ENCODE measurements at places on chromosomes 6 and 20. TPM values are rescaled to one million over a fixed set of nuclear protein-coding genes. Genes with fewer than 3 reads are reported as not detected.

- DNase-seq, result no peak
These were observed 108.4 kb downstream of the HUS1B start for GRCh38 chr6:548517-548916.

GRCh38 chr6:76262240-76262639 lies 189.8 kb upstream of the IMPG1 start:
- no peak for DNase-seq

Gene ZBTB12
- 2.8 TPM for total RNA-seq

DNA sequence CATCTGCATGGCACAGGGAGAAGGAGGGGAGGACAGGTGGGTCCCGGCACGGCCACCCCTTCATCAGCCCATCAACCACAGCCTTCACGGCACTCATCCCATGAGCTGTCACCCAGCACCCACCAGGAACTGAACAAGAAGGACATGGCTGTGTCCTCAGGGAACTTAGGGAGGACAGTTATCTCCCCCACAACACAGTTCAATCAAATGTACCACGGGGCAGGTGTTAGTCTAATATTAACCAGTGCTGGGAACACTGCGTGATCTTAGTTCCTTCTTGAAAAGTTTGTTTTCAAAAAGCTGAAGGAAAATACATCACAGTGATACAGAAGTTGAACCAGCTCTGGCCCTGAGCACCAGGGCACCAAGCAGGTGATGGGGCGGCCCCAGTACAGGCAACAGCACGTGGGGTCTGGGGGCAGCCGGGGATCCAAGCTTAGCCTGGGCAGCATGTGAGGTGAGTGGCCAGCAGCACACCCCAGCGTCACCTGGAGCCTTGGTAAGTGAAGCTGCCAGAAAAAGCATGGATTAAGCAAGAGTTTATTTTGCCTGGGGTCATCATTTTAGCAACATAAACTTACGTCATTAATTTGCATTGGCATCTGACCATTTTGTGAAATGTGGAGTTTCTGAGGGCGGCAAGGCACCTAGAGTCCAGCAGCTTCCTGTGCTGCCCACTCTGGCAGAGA lies 35.5 kb upstream of the AFDN start:
- no peak for DNase-seq

Gene SEMG1
- total RNA-seq, result not detected

Gene PSORS1C1
- total RNA-seq, result 0.06 TPM

Gene MDFI
- 78.9 TPM for total RNA-seq

GRCh38 chr6:16124198-16125180 lies 4.4 kb upstream of the MYLIP start:
- no peak for DNase-seq

DNA sequence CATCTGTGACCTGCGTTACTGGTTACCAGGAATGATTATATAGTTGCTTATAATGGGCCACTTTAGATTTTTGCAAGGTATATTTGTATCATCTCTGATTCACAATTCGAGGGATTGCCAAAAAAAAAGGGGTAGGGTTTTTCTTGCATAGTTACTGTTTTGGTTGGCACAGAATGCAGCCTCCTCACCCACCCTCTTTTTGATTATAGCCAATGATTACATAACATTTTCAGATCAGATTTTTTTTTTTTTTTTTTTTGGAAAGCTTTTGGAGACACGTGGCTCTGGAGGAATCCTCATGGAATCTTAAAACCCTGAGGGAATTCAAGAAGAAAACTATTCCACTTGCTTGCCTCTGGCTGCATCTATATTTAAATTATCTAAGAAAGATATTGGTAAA lies 53.7 kb downstream of the UST start:
- no peak for DNase-seq

- DNase-seq, result no peak
These were observed 73.2 kb downstream of the VEGFA start for GRCh38 chr6:43843097-43843645.

Gene PTP4A1
- total RNA-seq, result 42.4 TPM

Gene SGK2
- total RNA-seq, result not detected

Gene ADGB
- total RNA-seq, result 0.19 TPM

Gene ANGPT4
- total RNA-seq, result not detected

DNA sequence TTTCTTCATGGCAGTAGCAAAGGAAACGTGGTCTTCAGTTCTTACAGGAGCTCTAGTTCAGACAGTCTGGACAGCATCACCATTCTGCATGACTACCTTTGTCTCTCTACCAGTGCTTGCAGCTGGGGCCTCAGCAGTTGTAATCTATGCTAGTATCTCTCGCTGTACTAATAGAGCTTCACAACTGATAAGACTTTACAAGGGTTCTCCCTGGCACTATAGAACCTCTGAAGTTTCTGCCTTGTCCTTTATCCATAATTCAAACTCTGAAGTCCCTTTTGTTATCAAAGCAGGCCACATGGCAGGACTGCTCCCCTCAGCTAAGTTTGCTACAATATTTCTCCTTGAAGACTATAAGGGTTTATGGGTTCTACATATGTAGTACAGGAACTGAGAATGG lies 842.1 kb upstream of the ADGRB3 start:
- no peak for DNase-seq

Gene SLC26A8
- not detected for total RNA-seq

DNA sequence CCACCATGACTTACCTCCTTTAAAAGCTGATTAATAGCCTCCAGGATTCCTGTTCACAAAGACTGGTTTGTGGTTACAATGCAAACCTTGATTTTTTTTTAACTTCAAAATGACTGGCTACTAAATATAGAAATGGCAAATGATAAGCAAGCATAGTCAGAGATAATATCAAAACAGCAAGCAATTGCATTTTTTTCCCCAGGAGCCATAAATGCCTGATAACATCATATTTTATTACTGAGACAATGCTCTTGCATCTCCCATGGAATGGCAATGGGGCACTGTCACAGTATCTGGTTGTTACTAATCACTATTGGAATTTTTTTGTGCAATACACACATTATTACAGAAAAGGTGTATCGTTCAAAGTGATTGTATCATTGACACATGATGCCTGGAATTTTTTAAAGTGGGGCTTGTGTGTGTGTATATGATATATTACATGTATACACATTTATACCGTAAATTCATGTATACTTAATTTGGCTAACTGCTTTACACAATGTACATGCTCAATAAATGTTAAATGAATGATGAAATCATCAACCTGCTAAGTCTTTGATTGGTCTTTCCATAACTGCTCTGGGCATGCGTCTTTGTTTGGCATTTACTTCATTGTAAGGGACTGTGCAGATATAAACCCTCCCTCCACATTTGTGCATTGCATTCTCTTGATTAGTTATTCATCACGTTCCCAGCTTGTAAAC lies 980 bp upstream of the SALL4 start:
- no peak for DNase-seq

DNA sequence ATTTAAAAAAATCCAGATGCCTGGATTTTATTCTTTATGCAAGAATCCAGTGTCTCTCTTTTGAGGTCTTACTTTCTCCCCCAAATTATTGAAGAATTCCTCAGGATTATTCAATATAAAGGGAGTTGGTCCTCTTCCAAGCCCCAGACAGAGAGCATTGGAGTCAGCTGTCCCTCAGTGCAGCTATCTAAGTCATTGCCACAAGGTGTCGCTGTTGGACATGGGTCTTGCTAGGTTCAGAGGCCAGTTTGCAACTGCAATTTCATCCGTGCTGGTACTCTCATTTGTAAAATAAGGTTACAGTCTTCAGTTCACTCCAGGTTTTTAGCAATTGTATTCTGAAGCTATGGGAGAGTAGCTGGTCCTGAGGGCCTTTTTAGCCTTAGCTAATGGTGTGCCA lies 27.8 kb downstream of the CCN2 start:
- DNase-seq, result no peak

- DNase-seq, result no peak
These were observed 346 bp upstream of the SLC44A4 start for GRCh38 chr6:31879143-31879542.

Gene MLIP
- total RNA-seq, result 1.9 TPM

Gene SLC22A7
- not detected for total RNA-seq

- no peak for DNase-seq
These were observed 335.3 kb downstream of the SOX4 start for GRCh38 chr6:21928827-21929226.

DNA sequence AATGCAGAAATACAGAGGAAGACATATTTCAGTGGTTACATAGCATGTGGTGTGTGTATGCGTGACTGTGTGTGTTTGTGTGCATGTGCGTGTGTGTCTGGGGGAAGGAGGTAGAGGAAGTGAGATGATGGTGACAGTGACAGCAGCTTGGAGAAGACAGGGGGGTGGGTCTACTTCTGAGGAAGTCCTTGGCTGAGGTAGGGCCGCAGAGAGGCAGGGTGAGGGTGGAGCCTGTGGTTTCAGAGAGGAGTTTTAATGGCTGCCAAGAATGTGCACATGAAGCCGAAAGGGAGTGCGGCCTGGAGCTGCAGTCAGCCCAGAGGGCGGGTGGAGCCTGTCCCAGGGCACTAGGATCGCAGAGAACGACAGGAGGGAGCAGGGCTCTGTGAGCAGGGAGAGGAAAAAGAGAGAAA lies 22.7 kb upstream of the RNF24 start:
- peak; percentile 34 for DNase-seq

GRCh38 chr6:106090001-106090400 lies 3.9 kb downstream of the PRDM1 start:
- no peak for DNase-seq

Gene BNIP5
- not detected for total RNA-seq

DNA sequence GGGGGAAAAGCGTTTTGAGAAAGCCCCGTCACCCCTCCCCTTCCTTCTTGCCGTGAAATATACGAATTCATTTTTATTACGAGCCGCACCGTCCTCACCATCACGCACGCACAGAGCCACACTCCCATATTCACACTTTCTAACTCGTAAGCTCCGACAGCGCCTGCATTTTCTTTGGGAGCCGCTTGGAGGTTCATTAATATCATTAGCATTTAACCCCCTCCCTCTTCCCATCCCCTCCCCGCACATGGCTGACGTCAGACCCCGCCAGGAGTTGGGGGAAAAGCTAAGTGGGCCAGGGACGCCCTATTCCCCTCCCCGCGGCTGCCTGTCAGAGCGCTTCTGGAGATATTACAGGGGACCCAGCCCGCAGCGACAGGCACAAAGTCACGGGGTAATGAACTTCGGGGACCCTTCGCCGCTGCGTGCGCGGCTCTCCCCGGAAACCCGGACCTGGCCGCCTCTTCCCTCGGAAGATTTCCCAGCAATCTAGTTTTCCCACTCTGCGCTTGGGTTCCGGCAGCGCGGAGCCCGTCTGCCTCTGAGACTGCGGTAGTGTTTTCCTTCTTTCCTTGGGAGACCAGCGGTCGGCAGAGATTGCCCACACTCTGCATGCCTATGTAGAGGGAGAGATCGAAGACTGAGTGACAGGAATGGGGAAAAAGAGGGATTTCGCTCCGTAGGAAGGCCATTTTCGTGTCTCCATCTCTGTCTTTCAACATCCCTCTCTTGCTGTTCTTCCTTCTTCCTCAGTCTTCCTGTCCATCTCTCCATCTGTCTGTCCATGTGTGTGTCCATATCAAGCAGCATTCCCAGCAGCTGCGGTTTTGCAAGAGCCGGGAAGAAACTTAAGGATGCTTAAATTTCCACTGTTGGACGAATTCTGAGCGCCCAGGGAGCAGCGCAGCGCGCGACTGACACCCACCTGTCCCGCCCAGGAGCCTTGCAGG lies at the start of gene NR2E1:
Gene NR2E1 (plus strand): TSS at position 309 of the 950 bp plus-strand sequence. CDS start 744 bp downstream, outside the sequence.
- DNase-seq, result no peak

DNA sequence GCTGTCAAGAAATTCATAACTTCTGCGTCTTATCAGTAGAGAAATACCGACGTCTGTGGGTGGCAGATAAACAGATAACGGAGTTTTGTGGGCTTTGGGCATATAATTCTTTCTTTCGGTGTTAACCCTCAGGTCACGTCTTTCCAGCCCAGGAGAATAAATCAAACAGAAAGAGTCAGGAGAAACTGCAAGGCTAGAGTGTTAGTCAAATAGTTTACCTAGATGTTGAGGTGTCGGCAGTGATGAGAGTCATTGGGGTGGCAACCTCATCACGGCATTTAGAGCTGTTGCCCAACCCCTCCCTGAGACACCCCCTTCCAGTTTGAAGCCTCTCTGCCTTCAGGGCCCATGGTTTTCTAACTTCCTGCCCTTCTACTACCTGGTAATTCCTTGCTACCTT lies 49.5 kb downstream of the ADTRP start:
- DNase-seq, result no peak

DNA sequence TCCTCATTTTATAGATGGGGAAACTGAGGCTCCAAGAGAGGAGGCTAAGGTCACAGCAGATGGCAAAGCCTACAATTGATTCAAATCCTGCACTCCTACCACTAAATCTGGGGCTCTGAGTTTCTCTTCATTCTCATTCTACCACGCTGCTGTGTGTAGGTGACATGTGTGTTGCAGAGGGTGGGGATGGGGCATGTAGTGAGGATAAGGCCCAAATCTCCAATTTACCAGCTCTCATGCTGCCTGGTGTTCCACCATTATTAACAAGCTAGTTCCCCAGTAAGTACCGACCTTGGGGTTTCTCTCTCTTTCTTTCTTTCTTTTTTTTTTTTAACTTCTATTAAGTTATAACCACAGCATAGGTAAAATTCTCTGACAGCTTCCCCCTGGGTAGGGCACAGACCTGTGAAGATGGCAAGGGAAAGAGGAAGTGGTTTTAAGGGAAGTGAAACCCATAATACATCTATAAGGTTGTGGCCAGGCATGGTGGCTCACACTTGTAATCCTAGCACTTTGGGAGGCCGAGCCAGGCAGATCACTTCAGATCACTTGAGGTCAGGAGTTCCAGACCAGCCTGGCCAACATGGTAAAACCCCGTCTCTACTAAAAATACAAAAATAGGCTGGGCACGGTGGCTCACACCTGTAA lies 13.0 kb upstream of the MATN4 start:
- no peak for DNase-seq

Gene CCN2
- total RNA-seq, result 28.5 TPM

GRCh38 chr6:133099573-133099972 lies 141.6 kb upstream of the EYA4 start:
- no peak for DNase-seq

- no peak for DNase-seq
These were observed 283.0 kb upstream of the CDH4 start for GRCh38 chr20:60968853-60969720.

DNA sequence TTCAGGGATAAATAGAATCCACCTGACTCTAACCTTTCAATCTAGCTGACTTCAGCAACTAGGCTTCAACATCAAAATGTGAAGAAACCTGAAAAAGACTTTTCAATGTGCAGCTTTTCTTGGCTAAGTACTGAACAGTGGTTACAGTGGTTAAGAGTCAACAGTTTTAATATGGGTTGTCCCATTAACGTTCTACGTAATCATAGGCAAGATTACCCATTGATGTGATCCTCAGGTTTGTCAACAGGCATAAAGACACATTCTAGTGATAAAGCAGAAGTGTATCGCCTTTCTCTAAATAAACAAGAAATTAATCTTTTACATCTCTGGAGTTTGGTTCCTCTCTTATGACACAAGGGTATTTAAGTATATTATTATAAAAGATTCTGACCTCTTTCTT lies 154.1 kb upstream of the RUNX2 start:
- DNase-seq, result no peak

Gene CRIP3
- total RNA-seq, result 0.72 TPM

Gene RNF144B
- 14.5 TPM for total RNA-seq

DNA sequence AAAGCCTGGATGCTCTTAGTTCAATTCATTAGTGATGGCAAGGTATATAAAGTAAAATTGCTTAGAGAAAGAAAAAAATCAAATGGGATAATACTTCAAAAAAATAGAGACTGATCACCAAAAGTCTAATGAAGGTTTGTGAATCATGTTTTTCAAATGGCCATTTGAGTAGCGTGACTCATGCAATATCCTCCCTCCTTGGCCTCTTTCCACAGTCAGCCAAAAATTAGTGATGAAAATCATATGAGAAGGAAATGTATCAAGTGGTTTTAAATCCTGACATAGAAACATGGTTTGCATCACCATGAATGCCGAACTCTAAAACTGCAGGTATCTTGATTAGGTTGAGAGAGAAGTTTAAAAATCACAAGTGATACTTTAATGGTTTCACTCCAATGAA lies 1.2 kb upstream of the COL19A1 start:
- DNase-seq, result no peak

- no peak for DNase-seq
These were observed 50.1 kb upstream of the ASF1A start for GRCh38 chr6:118843685-118844390.
